ENCODE measurements at places on chromosomes 1 and 21.

DNA sequence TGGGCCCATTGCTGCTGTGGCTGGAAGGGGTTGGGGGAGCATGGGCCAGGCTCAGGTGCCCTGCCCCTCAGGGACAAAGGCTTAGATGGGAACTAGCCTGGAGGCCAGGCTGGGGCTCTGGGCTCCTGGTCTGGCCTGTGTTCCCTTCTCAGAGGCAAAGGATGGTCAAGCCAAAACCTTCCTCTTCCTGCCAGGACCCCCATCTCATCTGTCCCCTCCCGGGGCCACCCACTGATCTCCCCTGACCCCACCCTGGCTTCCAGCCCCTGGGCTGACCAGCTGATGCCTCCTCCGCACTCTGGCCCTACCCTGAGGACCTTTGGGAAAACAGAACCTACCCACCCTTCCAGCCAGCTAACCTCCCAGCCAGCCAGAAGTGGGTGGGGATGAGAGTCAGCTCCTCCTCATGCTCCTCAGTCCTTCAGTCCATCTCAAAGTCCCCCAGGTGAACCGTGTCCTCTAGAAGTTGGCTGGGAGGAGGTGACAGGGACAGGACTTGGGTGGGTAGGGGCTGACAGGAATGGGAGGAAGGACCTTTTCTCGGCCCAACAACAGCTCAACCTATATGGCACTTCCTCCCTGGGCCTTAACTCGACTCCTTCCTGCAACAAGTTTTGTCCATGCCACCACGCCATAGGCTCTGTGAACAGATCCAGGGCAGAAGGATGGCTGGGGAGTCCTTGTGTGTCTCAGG lies 7.5 kb downstream of the PEAR1 start:
- DNase-seq = no peak

DNA sequence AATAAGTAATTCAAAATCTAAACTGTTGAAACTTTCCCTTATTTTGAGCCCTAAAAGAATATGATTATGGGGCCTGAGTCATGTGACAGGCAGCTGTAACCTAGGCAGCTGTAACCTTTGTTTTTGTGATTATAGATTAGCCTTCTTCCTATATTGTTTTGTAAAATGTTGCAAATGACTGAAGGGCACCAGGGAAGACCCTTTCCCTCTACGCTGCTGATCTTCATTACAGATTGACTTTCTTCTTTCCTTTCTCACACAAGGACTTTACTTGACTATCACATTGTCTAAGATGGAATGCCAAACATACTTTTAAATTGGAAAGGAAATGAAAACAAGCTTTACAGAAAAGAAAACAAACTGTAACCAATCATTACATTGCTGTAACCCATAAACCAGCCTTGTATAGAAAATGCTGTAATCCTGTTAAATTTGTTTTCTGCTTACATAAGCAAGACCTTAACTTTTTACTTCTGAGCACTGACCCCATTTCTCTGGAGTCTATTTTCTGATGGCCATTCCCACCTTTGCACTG lies 242.2 kb downstream of the RGS7 start:
- no peak for DNase-seq

DNA sequence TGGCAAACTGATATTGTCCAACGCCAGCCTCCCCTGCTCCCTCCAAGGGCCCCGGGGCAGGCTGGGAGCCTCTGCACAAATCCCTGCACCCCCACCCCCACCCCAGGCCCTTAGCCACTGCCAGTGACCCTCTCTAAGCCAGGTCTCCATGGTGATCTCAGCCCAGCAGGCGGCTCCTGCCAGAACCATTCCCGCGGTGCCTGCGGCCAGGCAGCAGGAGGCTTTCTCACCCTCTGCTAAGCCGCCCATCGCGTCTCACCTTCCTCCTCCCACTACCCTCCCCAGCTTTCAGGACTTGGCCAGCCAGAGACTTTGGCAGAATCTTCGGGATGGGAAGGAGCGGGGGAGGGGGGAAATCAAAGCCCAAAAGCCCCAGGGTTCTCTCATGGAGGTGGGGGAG lies 46.8 kb upstream of the WASF2 start:
- DNase-seq = no peak

DNA sequence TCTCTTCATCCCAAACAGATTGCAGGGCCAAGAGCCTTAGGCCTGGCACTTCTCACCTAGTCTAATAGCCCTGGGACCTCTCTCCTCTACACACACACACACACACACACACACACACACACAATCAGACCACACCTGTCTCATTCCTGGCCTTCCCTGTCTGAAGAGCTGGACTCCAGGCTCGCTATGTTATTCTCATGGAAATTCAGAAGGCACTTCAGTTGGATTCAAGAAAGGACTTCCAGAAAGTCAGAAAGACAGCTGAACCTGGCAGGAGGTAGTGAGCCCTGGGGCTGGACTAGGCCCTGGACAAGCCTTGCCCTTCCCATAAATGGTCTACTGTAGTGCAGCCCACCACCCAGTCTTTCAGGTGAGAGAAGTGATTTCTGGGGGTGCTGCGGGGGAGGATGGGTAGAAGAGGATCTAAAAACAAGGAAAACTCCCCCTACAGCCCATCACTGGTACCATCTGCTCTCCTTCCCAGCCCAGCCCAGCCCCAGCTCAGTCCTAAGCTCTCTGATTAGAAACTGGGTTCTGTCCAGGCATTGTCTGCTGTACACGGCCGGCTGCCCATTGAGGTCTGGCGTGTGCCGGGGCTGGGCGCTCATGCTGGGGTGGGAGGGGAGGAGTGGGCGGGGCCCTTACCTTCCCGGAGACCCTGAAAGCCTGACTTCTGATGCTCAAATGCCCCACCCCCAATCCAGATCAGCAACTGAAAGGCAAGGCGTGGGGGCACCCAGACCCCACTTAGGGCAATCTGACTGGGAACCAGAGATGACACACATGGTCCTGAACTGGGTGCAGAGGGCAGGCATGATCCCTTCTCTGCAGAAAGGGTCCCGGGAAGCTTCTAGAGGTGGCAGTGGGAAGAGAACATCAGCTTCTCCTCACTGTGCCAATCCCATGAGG lies 2.5 kb downstream of the KIF21B start:
- DNase-seq = no peak

- DNase-seq = no peak
These were observed 443.1 kb downstream of the TTLL7 start for GRCh38 chr1:83555871-83556270.

GRCh38 chr1:40404670-40405462 lies 31.3 kb downstream of the SMAP2 start:
- DNase-seq = no peak

GRCh38 chr21:46000731-46001641 lies 19.4 kb downstream of the COL6A1 start:
- DNase-seq = no peak

GRCh38 chr1:95057351-95057750 lies 15.4 kb downstream of the ALG14 start:
- no peak for DNase-seq

GRCh38 chr1:2472561-2473177 lies 3.4 kb upstream of the PLCH2 start:
- DNase-seq = no peak

GRCh38 chr1:22177354-22178003 lies 34.6 kb upstream of the WNT4 start:
- DNase-seq = no peak

DNA sequence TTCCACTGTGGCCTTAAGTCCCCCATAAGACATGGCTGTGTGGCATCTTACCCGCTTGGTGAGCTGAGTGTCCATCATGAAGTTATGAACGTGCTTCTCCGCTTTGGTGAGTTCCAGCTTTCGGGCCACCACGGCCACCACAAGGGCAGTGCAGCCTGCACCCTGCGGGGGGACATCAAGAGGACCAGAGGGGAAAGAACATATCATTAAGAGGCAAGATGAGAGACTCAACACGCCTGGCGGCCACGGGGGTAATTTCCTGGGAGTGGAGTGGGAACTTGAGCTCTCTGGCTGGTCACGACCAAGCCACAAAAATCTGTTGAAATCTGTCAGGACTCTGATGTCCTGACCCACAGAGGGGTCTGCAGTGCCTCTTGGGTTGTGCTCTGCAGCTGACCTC lies 117.9 kb upstream of the ADAR start:
- DNase-seq = no peak

- DNase-seq = no peak
These were observed 39.8 kb upstream of the CLIC4 start for GRCh38 chr1:24705260-24706073.

DNA sequence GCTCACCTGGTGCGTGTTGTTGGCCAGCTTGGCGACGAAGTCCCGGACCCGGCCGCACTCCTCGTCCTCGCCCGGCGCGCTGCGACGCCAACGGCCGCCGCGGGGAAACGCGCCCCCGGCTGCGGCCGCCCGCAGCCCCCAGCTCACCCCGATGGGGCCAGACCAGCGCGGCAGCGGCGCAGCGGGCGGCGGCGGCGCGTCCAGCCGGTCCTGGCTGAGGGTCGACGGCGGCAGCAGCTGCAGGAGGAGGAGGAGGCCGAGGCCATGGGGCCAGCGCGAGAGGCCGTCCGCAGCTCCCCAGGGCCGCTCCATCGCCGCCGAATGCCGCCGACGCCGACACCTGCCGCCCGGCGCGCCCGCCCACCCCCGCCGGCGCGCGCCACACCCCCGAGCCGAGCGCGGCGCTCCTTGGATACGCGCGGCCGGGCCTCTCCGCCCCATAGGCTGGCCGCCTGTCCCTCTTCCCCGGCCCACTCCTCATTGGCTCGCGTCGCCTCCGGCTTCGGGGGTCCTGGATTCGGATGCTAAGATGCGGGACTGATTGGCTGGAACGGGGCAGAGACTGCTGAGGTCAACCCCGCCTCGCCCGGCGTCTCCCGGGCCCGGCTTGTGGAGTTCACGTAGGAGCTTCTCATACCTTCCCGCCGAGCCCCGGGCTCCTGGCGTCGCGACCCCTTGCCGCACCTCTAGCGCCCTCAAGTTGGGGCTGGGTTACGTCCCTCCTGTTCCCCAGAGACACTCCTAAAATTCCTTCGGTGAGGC lies at the start of gene SORT1:
Gene SORT1, minus strand, starts transcription at position 338 of the 762 bp plus-strand sequence. Its CDS starts 26 bp downstream, at position 312.
- peak; percentile 43 for DNase-seq

GRCh38 chr1:76176000-76176399 lies 101.5 kb downstream of the ST6GALNAC3 start:
- no peak for DNase-seq

DNA sequence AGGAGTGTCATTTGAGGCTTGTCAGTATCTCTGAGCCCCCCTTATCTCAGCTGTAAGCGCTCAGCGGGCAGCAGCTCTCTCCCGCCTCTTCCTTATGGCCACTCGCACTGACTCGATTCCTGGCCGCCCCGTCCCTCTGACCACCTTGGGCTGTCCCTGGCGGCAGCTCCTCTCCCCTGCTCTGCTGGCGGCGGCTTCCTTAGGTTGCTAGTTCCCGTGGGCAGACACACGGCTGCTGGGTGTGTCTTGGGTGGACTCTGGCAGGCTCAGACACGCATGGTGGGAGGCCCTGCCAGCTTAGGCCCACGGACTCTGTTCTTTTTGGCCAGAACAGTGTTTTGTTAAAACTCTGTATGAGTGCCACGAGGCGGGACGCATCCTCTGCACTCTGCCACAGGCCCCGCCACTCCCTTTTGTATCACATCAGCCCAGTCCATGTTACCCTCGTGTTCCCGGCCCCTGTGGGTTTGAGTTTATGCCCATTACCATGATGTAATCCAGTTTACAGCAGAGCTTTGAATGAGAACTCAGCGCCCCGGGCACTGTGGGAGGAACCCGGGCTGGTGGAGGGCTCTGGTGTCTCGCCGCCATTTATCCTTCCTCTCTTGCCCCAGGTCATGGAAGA lies 45.9 kb downstream of the COQ8A start:
- no peak for DNase-seq

GRCh38 chr1:181798191-181798926 lies 263.2 kb downstream of the ZNF648 start:
- DNase-seq = no peak

DNA sequence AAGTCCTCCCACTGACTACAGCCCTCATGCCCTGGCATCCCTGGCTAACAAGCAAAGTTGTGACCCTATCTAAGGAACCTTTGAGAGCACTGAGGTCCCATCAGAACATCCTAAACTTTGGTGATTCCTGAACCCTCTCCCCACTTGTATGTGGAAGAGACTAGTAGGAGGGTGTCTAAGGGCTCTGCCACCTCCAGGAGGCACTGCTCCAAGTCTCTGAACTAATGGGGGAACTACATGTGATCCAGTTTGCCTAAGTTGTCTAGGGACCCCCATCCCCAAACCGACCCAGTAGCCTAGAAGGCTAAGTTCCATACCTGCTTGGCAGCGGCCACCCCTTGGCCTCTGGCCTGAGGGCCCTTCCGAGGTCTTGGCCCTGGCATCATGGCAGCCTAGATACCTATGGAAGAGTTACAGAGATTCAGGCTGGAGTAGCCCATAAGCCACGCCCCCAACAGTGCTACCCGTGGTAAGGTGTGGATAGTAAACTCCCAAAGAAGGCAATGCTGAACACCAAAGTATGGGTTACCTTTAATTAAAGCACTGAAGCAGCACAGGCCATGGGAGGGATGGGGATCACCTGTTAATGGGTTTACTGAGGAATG lies 1.7 kb downstream of the CC2D1B start:
- DNase-seq = no peak

DNA sequence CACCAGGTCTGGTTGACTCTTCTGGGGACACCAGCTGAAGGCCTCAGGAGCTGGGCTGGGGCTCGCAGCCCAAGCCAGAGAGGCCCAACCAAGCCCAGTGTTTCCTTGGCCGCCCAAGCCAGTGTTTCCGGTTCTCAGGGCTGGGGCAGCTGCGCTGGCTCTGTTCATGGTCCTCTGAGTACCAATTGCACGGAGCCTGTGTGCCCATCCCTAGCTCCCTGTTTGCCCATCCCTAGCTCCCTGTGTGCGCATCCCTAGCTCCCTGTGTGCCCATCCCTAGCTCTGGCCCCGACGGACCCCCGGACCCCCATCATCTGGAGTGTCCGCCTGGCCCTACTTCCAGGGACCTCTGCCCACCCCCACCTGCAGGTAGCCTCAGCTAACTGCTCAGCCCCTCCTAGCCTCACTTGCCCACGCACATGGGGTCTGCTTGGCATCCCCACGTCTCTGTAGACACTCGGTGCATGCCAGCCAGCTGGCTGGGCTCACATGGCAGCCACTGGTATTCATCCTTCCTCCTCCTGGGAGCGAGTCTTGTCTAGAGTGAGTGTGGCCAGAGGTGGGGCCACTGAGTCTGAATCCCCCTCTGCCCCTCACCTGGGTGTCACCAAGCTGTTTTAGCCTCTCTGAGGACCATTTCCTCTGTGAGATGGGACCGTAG lies 64.0 kb downstream of the WNT9A start:
- DNase-seq = no peak

DNA sequence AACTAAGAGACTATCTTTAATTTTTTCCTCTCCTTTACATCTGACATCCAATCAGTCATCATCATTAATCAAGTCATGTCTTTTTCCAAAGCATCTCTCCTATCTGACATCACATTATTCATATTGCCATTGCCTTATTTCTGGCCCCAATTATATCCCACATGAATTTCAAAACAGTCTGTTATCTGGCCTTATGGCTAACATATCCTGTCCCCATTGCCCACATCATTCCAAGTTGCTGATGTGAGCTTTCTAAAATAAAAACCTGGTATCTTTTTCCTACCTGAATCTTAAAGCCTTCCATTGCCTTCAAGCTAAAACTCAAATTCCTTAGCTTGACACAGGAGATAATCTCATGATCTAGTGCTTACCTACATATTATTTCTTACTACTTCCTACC lies 283.9 kb downstream of the LRRC40 start:
- no peak for DNase-seq
